ENCODE measurements at places on chromosomes 3 and 15. TPM values are rescaled to one million over a fixed set of nuclear protein-coding genes. Genes with fewer than 3 reads are reported as not detected.

The GP9 gene
- total RNA-seq, result not detected

The TSC22D2 gene
- total RNA-seq, result 18.1 TPM

The MUSTN1 gene
- 45.0 TPM for total RNA-seq

- DNase-seq, result no peak
Observed at GRCh38 chr3:72017311-72017710, 232.4 kb upstream of the PROK2 start.

DNA sequence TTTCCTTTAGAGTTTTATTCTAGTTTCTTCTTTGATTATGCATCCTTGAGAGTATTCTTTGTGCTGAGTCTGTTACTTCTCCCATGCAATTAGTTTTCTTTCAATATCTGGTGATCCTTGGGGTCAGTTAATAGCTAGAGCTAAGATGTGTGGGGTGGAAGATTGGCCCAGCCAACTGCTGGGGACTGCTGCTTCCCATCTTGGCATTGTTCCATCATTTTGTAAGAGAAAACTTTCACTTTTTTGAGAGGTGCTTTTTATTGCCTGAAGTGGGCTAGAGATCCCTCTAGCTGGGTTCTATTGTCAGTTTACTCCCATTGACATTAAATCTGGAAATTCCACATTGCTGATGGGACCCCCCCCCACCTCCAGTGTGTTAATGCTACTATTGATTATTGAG is 15.4 kb downstream of the BCL2L10 start:
- no peak for DNase-seq

- DNase-seq, result peak; percentile 57
Observed at GRCh38 chr15:100263721-100264455, 77.9 kb downstream of the ADAMTS17 start.

DNA sequence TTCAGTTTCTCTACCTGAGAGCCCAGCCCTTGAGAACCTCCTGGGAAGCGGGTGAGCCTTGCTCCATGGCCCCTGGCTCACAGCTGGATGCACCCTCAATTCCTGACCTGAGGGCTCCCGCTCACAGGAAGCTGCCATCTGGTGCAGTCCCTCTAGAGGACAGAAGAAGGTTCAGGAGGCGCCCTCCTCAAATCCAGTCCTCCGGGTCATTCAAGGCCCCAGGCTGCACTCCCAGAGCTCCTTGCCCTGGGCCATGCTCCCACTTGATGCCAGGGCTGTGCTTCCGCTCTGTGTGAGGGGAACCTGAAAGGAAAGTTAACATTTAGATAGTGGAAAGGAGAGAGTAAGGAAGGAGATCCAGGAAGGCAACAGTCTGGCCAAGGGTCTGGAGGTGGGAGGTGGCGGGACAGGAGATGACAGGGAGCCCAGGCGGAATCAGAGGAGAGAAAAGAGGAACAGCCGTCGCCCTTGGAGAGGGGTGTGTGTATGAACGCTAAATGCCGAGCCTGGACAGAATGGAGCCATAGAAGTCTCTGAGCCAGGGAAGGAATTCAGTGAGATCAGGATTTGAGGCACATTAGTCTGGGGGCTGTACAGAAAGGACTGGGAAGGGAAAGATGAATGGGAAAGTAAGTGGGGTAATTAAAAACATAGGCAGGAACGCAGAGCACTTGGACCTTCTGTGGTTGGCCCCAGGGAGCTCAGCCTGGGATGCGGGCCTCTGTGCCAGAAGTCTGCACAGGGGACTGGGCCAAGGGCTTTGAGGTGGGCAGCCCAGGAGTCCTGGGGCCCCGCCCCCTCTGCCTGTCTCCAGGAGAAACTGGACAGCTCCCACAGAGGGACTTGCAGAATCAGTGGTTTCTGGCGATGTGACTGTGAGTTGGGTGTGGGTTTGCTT is 26.1 kb downstream of the TBC1D21 start:
- no peak for DNase-seq

DNA sequence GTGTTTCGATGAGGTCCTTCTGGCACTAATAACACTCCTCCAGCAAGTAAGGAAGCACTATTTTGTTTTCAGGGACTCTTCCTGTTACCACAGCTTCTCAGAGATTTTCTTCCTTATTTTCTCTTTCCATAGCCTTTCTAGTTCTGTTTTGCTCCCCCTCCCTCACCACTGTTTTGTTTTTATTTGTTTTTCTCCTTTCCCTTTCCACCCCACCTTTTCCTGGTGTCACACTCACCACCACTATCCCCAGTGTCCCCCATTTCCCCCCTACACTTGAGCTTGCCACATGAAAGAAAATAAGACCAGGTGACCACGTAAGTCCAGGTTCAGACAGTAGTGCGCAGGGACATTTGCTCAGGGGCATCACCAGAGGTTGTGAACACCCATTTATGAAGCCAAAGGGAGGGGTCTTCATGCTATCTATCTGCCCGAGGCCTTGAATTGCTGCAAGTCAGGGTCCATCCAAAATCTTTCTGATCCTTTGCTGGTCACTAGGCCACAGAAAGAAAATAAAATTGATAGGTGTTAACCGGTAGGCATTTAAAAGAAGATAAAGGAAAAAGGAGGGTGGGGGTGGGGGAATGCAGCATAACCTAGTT is 1.4 kb upstream of the RFTN1 start:
- DNase-seq, result no peak

DNA sequence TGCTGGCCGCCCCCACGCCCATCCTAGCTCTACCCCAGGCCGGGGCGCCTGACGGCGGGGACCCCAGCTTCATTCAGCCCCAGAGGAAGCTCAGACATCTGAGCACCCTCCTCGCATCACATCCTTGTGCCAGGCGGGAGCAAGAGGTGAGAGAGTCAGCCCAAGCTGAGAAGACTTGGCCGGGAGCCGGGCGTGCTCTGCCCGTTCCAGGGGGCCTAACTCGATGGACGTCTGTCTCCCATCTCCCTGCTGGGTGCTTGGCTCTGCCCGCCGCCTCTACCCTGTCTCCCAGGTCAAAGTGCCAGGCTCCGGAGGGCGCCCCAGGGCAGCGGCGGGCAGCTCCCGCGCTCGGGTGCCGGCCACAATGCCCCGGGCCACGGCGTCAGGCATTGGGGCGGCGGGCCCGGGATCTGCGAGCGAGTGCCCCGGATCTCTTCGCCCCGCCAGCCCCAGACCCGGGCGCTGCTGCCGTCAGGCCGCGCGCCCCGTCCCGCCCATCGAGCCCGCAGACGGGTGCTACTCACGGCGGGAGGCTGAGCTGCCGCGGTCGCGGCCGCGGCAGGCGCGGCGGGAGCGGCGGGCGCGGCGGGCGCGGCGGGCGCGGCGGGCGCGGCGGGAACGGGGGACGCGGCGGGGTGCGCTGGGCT is 388 bp downstream of the DAPK2 start:
- no peak for DNase-seq

DNA sequence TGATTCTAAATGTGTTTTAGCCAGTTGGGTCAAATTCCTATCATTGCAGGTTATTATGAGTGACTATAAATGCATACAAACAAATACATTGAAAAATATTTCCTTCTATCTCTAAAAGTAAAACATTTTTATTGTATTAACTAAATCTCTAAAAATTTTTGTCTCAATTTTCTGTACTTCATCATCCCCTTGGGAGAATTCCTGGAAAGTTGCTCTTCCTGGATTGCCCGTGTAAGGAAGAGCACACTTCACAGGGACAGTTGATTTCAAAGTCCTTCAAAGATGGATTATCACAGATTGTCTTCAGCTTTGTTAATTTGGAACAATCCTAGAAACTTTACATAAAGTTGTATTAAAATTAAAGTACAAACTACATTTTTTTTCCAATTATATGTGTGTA is 595.6 kb downstream of the ROBO1 start:
- no peak for DNase-seq

GRCh38 chr3:58698246-58698645 is 31.7 kb upstream of the FAM3D start:
- no peak for DNase-seq
